ENCODE measurements at places on chromosomes 13 and 19.

GRCh38 chr19:18939922-18940768 is 872 bp downstream of the HOMER3 start:
- DNase-seq, result peak; percentile 67

DNA sequence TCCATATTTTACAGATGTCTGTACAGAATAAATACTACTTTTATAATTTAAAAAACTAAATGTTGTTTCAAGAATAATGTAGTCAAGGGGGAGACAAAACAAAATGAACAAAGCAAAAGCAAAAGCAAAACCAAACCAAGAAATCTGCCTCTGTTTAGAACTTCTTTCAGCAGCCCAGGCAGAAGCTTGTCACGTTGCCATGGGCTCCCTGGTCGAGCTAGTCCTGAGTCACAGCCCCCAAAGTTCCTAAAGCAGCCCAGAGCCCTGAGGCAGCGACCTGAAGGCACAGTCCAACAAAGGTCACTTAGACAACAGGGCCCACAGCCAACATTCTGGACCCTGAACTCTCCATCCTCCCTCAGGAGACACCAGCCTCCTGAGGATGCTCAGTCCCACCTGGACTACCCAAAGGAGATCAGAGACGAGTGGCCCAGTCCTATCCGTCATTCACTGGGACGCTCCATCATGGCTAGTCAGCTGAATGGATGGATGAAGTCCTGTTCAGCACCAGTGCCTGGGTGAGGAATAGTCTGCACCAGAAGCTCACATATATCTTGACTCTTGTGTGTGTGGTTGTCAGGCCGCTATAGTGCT is 41.7 kb downstream of the SIAH3 start:
- DNase-seq, result no peak

- DNase-seq, result peak; percentile 72
These were observed 31.5 kb upstream of the ZNF766 start for GRCh38 chr19:52237771-52238400.

GRCh38 chr19:57050863-57051262 is 68.9 kb upstream of the USP29 start:
- DNase-seq, result no peak

DNA sequence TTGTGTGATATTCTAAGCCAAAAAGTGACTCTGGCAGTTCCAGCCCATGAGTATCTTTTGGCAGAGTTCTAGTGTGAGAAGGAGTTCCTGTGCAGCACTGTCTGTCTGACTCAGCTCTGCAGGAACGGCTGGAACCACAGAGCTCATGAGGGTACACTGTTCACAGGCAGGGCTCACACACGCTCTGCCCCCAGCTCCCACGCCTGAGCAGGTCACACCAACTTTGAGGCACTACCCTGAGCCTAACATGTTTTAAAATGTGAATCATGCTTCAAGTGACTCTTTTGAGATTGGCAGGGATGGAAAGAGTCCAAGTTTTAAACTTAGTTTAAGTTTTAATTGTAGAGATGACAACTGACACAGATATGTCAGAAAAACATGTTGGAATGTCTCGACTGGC is 1203.3 kb downstream of the UQCRFS1 start:
- DNase-seq, result peak; percentile 28

DNA sequence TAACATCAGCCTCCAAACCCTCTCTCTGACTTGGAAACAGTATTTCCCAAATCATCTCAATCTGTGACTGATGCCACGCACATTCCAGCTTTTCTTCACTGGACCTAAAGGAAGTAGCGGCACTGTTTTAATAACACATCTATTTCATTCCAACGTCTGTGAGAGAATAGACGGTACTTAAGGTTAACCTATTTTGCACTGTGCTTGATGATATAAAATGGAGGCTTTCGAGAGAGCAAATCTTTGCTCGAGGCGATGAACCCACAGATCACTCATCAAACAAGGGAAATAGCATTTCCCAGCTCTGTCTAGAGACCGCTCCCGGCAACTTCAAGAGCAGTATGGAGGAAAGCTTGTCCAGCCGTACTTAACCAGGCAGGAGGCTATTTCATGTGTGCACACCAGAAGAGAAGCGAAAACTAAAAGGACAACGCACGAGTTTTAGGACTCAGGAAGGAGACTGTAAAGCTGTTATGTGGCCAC is 2.9 kb downstream of the UBL3 start:
- peak; percentile 65 for DNase-seq

- no peak for DNase-seq
These were observed 47.3 kb upstream of the NPAS1 start for GRCh38 chr19:46972311-46972710.

GRCh38 chr19:33670398-33670797 is 48.6 kb downstream of the CHST8 start:
- no peak for DNase-seq
